ENCODE measurements at places on chromosomes 12 and 14.

- no peak for DNase-seq
Measured at GRCh38 chr14:91918186-91918883, 29.2 kb downstream of the FBLN5 start.

DNA sequence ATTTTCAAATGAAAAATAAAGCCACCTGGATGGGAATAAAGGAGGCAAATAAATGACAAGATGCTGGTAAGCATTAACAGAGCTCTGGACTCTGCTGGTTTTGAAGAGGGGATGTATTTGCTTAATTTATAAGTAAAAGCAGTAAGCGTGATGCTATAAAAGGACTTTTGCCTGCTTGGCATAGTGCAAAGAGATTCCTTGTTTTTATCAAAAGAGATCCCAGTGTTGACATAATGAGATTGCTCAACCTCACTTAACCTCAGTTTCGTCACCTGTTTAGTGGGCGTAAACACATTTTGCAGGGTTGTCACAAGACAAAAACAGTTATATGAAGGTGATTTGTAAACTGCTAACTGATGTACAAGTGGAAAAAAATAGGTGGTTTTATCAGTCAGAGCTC, 13.8 kb downstream of the ASCL1 start:
- no peak for DNase-seq

GRCh38 chr12:54631988-54632728, 2.5 kb downstream of the LACRT start:
- DNase-seq = no peak

- DNase-seq = no peak
Measured at GRCh38 chr14:91872011-91872501, 4.7 kb upstream of the TC2N start.

DNA sequence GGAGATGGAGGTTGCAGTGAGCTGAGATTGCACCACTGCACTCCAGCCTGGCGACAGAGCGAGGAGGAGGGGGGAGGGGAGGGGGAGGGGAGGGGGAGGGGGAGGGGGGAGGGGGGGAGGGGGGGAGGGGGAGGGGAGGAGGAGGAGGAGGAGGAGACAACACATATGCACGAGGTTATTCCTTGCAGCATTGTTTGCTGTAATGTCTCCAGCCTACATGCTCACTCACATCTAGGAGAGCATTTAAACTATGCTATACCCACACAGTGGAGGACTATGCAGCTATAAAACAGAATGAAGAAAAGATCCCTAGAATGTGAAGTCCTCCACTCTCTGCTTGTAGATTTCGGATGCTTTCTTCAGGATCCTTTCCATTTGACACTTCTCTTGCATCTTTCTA, 3.5 kb upstream of the HIGD1C start:
- DNase-seq = no peak

- no peak for DNase-seq
Measured at GRCh38 chr14:70845601-70846000, 36.3 kb upstream of the MAP3K9 start.

- DNase-seq = no peak
Measured at GRCh38 chr14:87898301-87898700, 94.7 kb downstream of the GALC start.

GRCh38 chr14:90536092-90536491, 139.3 kb downstream of the CALM1 start:
- DNase-seq = no peak
